ENCODE measurements at places on chromosomes 13 and 19. TPM values are rescaled to one million over a fixed set of nuclear protein-coding genes. Genes with fewer than 3 reads are reported as not detected.

DNA sequence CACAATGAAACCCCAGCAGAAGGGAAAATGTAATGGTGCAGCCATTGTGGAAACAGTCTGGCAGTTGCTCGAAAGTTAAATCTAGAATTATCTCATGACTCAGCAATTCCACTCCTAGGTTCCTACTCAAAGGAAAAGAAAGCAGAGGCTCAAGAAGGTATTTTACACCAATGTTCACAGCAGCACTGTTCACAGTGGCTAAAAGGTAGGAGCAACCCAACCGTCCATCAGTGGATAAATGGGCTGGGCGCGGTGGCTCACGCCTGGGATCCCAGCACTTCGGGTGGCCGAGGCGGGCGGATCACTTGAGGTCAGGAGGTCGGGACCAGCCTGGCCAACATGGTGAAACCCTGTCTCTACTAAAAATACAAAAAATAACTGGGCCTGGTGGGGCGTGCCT lies 25.9 kb downstream of the ZFR2 start:
- DNase-seq, result no peak

DNA sequence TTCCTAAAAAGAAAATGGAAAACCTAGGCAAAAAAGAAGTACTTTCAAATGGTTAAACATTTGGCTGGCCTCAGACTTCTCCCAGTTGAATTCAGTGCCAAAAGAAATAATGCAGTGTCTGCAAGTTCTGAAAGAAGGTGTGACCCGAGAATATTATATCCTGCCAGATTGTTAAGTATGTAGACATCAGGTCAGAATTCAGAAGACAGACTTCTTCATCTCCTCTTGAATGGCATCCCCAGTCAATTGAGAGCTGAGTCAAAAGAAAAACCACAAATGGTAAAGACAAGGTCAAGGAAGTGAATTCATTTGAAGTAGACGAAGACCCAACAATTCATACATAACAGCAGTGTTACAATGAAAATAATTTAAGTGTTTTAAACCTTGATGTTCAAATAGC lies 194.5 kb downstream of the NBEA start:
- no peak for DNase-seq

Gene C5AR2
- total RNA-seq, result 2.3 TPM

Gene TRMT1
- 22.0 TPM for total RNA-seq

DNA sequence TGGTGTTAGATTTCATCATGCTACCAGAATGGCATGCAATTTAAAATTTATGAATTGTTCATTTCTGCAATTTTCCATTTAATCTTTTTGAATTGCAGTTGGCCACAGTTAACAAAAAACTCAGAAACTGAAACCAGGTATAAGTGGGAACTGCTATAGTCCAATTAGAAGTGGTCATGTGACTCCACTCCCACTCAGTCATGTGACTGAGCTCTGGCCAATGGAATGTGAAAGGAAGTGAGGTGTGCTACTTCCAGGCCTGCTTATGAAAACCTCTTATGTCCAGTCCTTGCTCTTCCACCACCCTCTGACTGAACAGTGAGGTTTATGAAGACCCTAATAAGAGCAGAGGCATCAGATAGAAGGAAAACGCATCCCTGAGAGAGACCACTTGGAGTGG lies 47.0 kb downstream of the DLEU7 start:
- DNase-seq, result no peak

Gene FXYD7
- not detected for total RNA-seq

DNA sequence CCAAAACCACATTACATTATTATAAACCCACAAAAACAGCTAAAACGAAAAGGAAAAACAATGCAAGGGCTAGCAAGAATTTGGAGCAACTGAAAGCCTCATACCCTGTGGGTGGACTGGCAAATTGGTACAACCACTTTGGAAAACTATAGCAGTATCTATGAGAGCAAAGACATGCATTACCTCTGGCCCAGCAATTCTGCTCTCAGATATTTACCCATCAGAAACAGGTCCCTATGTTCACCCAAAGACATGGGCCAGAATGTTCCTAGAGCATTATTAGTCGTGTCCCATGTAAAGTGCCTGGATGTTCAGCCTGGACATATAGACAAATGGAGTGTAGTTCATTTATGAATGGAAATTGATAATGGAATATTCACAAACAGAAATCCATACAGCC lies 27.9 kb downstream of the POP4 start:
- DNase-seq, result no peak

Gene FCAR
- total RNA-seq, result not detected

DNA sequence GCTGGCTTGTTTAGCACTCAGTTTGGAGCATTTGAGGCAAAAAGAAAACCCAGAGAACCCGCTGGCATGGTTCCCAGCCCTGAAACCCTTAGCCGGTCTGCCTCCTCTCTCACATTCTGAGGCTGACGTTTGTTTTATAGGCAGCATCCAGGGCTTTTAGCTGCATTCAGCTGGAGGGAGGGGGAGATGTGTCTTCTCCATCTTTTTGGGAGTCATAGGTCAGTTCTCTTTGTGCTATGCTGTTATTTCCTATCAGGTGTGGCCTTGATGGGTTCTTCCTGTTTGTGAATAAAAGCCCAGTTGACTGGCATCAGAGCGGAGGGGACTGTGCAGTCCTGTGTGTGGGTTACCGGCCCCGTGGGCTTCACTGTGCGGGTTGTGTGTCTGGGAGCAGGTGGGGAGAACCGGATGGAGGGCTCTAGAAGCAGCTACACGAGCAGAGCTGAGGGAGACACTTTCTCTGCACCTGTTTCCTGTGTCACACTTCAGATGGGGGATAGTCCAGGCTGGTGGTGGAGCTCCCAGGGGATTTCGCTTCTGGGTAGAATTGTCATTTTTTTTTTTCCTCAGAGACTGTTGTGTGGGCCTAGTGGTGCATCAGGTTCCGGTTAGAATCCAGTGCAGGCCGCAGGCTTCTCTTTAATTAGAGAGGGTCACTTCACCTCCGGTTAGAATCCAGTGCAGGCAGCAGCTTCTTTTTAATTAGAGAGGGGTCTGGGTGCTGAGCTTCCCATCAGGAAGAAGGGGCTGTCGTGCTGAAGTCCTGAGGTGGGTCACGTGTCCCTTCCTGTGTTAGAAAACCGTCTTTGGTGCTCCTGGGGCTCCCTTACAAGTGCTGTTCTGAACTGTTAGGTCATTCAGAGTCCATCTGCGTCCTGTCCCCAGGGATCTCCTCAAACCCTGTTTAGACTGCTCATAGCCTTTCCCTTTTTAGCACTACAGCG lies 69.6 kb downstream of the ARHGEF7 start:
- DNase-seq, result no peak

DNA sequence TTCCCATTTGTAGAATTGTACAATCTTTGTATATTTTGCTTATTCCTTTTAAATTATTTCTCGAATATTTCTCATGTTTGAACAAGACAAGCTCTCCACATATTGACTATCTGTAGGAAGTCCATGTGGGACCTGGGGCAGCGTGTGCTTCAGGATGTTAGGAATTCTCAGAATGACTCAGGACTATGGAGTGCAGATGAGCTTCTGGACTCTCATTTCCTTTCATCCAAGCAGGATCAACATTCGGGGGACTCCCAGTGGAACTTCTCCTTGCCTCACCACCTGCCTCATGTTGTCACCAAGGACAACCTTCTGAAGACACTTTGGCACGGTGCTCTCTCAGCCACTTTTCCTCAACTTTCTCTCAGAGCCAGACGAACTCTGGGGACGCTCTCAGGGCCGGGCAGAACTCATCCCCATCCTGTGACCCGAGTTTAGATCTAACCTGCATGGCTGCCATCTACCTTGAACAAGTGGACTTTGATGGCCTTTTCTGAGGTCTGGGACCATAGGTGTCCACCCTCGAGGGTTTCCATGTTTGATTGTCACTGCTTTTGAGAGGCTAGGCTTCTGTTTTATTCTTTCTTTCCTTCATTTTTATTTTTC lies 441.7 kb downstream of the IRS2 start:
- DNase-seq, result no peak

Gene C13orf46
- total RNA-seq, result 3.4 TPM

Gene SIGLEC9
- 2.0 TPM for total RNA-seq
